Endodermal cell (in vitro differentiated cells): ENCODE measurements at places on chromosomes 4 and X. TPM values are rescaled to one million over a fixed set of nuclear protein-coding genes. Genes with fewer than 3 reads are reported as not detected.

DNA sequence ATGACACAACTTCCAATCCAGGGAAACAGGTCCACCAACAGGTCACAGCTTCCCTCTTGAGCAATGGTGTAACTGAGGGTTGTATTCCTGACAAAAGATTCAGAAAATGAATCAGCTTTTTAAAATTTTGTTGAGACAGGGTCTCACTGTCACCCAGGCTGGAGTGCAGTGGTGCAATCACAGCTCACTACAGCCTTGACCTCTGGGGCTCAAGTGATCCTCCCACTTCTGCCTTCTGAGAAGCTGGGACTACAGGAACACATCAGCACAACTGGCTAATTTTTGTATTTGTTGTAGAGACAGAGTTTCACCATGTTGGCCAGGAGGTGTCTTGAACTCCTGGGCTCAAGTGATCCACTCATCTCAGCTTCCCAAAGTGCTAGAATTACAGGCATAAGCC is 43.7 kb downstream of the SAT1 start:
- no peaks in the 10 kb centered on the region for H3K27me3 ChIP-seq
- H3K4me1 ChIP-seq: no peaks in the 10 kb centered on the region
- H3K4me3 ChIP-seq: no peak overlapping the region
- no peak for DNase-seq
- H3K27ac ChIP-seq: no peak overlapping the region

AMTN gene
- total RNA-seq: not detected in 2 replicates

DNA sequence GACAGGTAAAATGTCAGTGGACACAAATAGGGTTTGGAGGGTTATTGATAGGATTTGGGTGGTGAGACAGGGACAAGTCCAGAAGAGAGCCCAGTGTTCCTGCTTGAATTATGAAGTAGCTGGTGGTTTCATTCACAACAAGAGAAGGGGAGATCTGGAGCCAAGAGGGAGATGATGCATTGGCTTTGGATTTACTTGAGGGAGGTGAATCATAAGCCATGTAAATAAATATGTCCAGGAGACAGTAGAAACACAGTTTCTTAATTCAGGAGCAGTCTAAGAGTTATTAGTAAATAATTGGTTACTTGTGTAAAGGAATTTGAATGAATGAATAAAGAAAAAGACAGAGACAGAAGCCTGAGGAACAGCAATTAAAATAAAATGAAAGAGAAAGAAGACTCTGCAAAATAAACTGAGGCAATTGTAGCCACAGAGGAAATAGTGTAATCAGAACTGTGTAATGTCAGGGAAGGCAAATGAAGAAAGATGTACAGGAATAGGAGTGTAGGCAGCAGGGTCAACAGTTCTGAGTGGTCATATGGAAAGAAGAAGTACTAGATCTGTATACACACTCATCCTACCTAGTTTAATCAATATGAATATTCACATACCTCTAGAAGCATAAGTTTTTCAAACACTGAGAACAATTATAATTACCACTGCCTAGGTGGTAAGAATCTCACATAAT is 50.2 kb upstream of the CXCL8 start:
- no peak overlapping the region for H3K4me3 ChIP-seq
- no peaks in the 10 kb centered on the region for H3K4me1 ChIP-seq
- no peaks in the 10 kb centered on the region for H3K27me3 ChIP-seq
- DNase-seq: no peak
- H3K36me3 ChIP-seq: no peaks in the 10 kb centered on the region
- no peak overlapping the region for H3K27ac ChIP-seq

DNA sequence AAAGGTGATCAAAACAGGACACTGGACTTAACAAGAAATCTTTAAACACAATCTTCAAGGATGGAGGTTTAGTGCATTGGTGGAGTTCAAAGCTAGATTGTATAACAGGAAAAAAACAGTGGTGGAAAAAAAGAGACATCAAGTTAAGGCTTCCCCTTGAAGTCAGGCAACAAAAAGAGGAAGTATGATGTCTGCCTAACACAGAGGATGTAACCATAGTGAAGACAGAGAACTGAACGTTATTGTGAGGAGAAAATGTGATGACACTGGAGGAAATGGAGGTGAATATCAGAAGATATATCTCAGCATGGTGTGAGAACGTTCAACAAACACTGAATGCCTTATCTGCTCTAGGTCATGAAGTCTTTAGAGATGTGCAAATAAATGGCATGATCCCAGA is 192.4 kb upstream of the AR start:
- H3K4me1 ChIP-seq: no peaks in the 10 kb centered on the region
- H3K36me3 ChIP-seq: no peaks in the 10 kb centered on the region
- no peak for DNase-seq
- no peak overlapping the region for H3K4me3 ChIP-seq

DNA sequence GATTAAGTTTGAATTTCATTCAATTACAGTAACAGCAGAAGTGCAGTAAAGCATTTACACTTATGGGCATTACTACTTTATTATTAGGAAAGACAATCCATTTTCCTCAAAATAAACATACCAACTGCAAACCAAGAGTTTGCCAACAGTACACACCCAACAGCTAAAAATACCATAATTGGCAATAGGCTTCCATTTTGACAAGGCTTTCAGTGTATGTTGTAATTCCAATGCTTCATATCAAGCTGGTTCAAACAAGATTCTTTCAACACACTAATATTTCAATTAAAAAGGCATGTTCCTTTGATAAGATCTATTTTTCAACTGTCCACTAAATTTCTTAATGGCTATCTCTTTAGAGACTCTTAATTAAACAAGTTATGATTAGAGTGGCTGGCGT is 12.1 kb downstream of the EIF1AX start:
- H3K27ac ChIP-seq: no peak overlapping the region
- DNase-seq: no peak
- H3K27me3 ChIP-seq: no peaks in the 10 kb centered on the region
- no peaks in the 10 kb centered on the region for H3K4me1 ChIP-seq
- no peak overlapping the region for H3K4me3 ChIP-seq

DNA sequence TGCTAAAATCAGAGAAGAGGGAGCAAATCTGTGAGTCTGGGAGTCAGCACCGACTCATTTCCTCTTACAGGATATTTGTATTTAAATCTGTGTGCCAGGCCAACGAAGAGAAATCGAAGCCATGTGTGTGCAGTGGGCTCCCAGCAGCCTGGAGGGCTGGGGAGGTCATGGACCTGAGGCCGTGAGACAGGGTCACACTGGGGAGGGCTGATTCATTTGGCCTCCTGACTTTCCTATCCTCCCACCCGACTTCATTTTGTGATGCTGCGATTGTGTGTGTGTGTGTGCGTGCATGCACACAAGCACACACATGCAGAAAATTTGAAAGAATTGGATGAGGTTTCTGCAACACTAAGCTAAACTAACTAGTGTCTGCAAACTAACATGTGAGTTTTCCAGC is 48.7 kb upstream of the STX18 start:
- no peaks in the 10 kb centered on the region for H3K27me3 ChIP-seq
- H3K27ac ChIP-seq: no peak overlapping the region
- DNase-seq: no peak
- no peaks in the 10 kb centered on the region for H3K36me3 ChIP-seq
- H3K4me3 ChIP-seq: no peak overlapping the region

GSX2 gene
- not detected in 2 replicates for total RNA-seq

DNA sequence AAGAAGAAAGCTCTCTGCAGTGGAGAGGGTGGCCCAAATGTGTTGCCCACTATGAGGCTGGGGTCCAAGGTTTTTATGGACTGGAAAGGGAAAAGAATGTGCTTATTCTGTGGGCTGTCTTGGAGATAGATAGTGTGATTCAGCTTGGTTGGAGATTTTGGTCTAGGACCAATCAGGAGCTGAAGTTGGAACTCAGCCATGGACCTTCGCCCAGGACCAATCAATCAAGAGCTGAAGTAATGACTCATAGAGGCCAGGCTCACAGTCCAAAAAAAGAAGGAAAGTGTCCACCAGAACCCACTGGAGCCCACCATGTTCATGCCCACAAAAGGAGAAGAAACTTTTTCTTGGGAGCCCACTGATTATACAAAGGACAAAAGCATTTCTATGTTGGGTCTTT is 369.5 kb downstream of the UBE2NL start:
- H3K4me1 ChIP-seq: no peaks in the 10 kb centered on the region
- DNase-seq: no peak
- no peaks in the 10 kb centered on the region for H3K36me3 ChIP-seq
- no peaks in the 10 kb centered on the region for H3K27me3 ChIP-seq

HSD17B13 gene
- total RNA-seq: 0.58 to 0.86 TPM in 2 of 3 replicates, not detected in the other

- H3K4me3 ChIP-seq: no peak overlapping the region
- H3K36me3 ChIP-seq: no peaks in the 10 kb centered on the region
- peaks cover 4% of the 10 kb centered on the region for H3K4me1 ChIP-seq
- no peak for DNase-seq
- no peak overlapping the region for H3K27ac ChIP-seq
These were observed 16.4 kb downstream of the FAT4 start for GRCh38 chr4:125331116-125331515.

MID1 gene
- 23.5 and 24.3 TPM in 2 replicates for total RNA-seq

DNA sequence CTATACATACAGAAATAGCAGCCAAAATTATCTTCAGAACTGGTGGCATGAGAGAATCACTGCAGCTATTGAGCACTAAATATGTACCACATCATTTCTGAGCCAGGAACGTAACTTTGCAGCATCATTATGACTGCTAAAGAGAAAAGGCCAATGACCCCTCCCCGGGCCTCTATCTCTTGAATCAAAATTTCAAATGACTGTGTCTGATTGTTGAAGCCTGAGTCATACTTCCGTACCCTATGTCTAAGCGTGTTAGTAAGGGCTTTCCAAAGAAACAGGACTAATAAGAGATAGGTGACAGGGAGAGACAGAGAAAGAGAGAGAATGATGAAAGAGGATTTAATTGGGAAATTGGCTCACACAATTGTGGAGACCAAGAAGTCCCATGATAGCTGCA is 445.5 kb upstream of the SPANXN1 start:
- H3K27ac ChIP-seq: no peak overlapping the region
- H3K4me1 ChIP-seq: no peaks in the 10 kb centered on the region
- H3K4me3 ChIP-seq: no peak overlapping the region

BEND4 gene
- total RNA-seq: 11.2 and 13.4 TPM in 2 replicates

DNA sequence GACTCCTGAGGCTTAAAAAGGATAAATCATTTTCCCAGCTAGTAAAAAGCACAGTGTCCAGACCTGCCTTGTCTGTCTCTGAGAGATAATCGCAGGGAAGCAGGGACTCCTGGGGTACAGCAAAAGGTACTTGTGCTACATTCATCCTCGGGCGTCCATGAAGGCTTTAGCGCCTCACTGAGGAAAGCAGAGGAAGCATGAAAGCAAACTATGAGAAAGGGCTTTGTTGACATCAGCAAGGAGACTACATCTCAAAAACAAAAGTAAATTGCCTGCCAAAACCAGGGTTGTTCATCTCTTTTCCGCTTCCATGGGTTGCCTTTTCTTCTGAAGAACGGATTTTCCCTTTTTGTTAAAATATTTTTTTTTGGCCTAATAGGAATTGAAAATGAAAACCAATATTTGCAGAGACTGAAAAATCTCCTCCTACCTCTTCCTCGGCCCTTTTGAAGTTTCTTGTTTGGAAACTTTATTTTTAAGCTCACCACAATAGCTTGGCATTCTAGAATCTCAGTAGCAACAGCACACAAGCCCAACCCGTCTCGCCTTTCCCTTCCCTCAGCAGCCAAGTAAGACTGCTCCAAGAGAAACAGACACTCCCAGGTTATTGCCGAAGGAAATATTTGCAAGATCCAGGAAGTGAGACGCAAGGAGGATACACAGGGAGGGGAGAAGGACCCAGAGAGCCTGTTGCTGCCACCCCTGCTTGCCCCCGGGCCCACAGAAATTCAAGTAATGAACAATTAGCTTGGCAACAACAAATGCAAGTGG is 148.3 kb upstream of the DGKK start:
- H3K4me1 ChIP-seq: no peaks in the 10 kb centered on the region
- H3K27ac ChIP-seq: no peak overlapping the region
- no peaks in the 10 kb centered on the region for H3K27me3 ChIP-seq
- no peaks in the 10 kb centered on the region for H3K36me3 ChIP-seq
- no peak overlapping the region for H3K4me3 ChIP-seq

ZNF157 gene
- total RNA-seq: 0.97 and 1.6 TPM in 2 replicates

CXorf65 gene
- not detected in 2 replicates for total RNA-seq

DNA sequence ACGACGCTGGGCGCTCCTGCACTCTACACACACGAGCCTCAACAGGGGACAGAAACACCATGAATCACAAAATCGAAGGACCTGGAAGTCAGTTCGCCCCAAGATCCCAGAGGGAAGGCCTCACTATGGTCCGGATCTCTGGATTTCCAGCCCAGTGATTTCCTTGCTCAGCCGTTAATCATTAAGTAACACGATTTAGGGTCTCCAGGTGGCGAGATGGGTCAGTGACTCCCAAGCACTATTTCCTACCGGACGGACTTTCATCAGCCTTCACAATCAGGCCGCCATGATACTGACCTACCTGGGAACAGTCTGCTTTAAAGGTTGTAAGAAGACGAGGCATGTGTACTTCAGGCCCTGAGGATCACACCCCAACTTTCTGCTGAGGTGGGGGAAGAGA is 63.7 kb downstream of the FAT1 start:
- no peaks in the 10 kb centered on the region for H3K4me1 ChIP-seq
- no peak overlapping the region for H3K4me3 ChIP-seq
- H3K27me3 ChIP-seq: no peaks in the 10 kb centered on the region
- no peak for DNase-seq

- H3K4me3 ChIP-seq: no peak overlapping the region
- no peaks in the 10 kb centered on the region for H3K27me3 ChIP-seq
- no peaks in the 10 kb centered on the region for H3K4me1 ChIP-seq
- H3K27ac ChIP-seq: no peak overlapping the region
- H3K36me3 ChIP-seq: no peaks in the 10 kb centered on the region
- no peak for DNase-seq
These were observed 28.7 kb downstream of the FAM9C start for GRCh38 chrX:13015536-13016236.

- H3K27ac ChIP-seq: no peak overlapping the region
- H3K27me3 ChIP-seq: no peaks in the 10 kb centered on the region
- H3K4me3 ChIP-seq: no peak overlapping the region
These were observed 260.8 kb upstream of the VCX start for GRCh38 chrX:7582191-7582590.

- peaks cover 35% of the 10 kb centered on the region for H3K36me3 ChIP-seq
- no peak overlapping the region for H3K27ac ChIP-seq
- H3K4me1 ChIP-seq: no peaks in the 10 kb centered on the region
- peaks cover 40% of the 10 kb centered on the region for H3K27me3 ChIP-seq
- peak overlapping the region; percentile 80 for H3K4me3 ChIP-seq
These were observed 501 bp downstream of the ZNF518B start for GRCh38 chr4:10456595-10457254.

- H3K4me3 ChIP-seq: no peak overlapping the region
- H3K4me1 ChIP-seq: no peaks in the 10 kb centered on the region
- peaks cover 62% of the 10 kb centered on the region for H3K36me3 ChIP-seq
- DNase-seq: no peak
These were observed 22.7 kb downstream of the WDR19 start for GRCh38 chr4:39205000-39205399.

TFE3 gene
- 32.8 to 33.5 TPM (median 33.2 TPM) in 3 replicates for total RNA-seq

GRCh38 chr4:143375326-143376073 is 38.8 kb downstream of the GAB1 start:
- H3K27me3 ChIP-seq: no peaks in the 10 kb centered on the region
- DNase-seq: peak; percentile 72
- no peaks in the 10 kb centered on the region for H3K4me1 ChIP-seq
- no peak overlapping the region for H3K4me3 ChIP-seq

DNA sequence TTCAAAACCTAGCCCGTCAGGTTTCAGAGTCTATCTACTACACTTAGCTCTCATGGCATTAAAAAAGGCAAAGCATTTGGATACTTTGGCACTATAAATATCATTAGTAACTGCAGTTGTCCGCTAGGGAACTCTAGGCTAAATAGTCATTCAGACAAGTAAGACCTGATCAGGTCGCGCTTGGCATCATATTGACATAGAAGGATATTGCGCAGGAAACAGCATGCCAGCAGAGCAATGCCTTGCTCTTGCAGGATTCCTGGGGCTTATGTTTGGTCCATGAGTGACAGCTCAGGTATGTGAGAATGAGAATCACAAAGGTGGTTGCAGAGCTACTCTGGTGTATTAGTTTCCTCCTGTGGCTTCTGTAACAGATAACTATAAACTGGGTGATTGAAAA is 62.7 kb downstream of the KDM6A start:
- no peak for DNase-seq
- H3K27ac ChIP-seq: no peak overlapping the region
- H3K4me1 ChIP-seq: no peaks in the 10 kb centered on the region
